Thymus (tissue), 14 donors: ENCODE measurements at places on chromosomes 5 and 9.

- DNase-seq: no peak
Measured at GRCh38 chr5:38722918-38723317, 122.9 kb upstream of the OSMR start.

DNA sequence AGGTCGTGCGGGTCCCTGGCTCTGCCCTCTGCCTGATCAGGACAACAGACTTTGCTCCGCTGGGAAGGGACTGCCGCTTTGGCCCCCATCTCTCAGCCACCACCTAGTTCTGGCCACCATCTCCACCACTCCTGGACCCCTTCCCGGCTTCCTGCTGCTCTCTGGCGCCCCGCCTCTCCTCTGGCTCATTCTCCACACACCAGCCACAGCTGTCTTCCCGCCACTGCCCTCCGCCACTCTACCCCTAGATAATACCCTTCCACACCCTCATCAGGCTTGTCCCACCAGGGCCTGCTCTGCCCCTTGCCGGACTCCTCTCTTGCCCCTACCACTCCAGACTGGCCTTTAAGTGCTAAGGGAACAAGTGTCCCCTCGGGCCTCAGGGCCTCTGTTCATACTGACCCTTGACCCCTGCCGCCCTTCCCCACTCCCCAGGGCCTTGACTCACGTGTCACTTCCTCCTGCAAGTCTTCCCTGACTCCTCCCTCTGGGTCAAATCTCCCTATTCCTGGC, 3.0 kb upstream of the CDX1 start:
- DNase-seq: no peak

DNA sequence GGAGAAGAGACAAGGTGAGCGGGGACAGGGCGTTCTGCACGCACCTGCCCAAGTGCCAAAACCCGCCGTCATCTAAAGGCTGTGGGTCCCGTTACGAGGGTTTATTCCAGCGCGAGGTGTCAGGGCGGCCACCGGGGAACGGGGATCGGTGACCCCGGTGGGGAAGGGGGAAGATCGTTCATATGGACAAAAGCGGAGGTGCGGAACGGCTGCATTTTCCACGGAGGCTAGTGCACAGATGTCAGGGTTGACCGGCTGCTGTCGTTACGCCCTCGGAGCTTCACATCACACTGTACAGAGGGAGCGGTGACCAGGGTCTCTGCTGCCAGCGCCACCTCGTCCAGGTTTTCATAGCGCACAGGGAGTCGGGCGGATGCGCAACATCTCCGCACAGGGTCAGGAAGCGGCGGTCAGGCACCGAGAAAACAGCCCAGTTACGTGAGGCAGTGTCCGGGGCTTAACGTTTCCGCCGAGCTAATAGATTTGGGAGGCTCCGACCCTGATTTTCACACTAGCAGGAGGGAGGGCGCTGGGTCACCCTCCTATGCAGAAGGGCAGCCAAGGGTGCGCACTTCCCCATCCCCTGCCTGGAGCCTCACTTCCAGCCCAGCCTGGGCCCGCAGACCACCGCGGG, 13.5 kb downstream of the BTNL9 start:
- no peak for DNase-seq

DNA sequence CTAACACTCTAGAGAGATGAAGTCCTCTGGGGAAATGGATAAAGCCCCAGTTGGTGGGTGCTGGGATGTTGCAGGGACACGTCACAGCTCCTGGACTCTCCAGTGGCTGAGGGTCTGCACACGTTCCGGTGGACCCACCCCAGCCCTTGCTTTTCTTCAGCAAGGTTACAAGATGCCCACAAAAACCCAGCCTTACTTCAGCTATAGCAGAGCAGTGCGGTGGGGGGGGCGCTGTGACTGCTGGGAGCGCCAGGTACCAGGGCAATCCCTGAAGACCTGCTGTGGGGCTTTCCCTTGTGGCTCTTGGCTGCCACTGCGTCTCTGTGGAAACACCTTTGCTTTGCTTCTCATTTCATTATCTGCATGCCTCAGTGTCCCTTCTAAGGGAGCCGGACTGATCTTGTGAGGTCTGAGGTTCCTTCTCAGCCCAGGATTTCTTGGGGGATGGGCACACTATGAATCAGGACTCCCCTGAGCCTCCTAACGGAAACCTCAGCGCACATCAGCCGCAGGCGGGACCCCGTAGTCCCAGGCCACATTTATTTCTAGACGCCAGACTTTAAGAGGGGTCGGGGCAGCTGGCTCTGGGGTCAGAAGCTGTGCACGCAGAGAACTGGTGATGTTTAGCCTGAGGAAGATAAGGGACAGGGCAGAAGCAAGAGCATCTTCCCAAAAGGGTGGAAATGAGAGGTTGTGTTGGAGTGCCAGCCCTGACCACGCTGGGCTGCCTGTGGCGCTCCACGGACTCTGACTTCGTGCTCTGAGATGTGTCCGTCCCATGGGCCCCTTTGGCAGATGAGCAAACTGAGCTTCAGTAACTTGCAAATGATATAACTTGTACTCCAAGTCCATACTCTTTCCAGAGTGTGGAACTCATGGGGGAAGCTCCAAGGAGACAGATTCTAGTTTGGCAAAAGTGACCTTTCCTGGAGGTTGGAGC, 106.8 kb downstream of the WNK2 start:
- no peak for DNase-seq

DNA sequence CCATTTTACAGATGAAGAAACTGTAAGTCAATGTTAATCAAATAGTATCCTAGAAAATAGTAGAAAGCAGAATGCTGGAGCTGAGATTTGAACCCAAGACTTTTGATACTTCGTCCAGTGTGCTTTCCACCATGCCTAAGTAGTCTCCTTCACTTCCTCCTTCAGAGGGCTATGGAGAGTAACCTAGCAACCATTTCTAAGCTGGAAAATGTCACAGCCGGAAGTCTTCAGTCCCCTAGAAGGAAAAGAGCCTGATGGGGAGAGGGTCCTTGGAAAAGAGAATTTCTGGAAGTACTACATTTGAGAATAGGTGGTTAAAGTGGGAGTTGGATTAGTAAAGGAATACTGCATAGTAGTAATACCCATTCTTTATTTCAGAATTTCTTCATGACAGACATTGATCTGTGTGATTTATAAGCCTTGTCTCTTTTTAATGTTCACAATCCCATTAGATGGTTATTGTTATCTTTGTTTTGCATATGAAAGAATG, 32.7 kb downstream of the PCDHAC2 start:
- no peak for DNase-seq

GRCh38 chr5:95591490-95591901, 28.4 kb upstream of the GPR150 start:
- no peak for DNase-seq

GRCh38 chr5:132471151-132471907, 19.2 kb downstream of the IRF1 start:
- no peak for DNase-seq

DNA sequence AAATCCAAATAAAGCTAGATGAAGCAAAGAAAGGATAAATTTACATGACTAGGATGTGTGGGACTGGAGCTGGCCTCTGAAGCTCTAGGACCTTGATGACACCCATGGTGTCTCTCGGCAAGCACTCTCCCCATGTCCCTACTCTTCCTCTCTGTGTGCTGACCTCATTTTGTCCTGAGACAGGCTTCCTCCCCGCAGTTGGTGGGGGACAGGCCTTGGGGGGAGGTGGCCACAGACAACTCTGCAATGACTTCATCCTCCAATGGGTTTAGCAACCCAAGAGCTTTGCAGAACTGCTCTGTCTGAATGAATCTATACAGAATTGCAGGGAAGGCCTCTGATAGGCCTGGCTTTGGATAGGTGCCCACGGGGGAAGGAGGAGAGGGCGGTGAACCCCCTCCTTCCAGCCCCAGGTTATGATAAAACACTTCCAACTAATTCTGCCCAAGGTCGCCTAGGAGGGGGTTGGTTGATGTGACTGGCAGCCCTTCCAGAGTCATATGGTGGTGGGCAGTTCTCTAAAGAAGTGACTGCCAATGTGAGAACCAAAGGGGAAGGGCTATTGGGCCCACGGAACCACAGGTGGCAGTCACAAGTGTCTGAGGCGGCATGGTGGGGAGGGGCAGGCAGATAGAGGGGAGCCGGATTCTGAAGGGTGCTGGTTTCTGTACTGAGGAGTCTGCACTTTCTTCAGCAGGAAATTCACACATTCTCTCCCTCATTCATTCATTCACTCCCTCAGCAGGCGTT, 6.0 kb downstream of the SLC6A7 start:
- no peak for DNase-seq

DNA sequence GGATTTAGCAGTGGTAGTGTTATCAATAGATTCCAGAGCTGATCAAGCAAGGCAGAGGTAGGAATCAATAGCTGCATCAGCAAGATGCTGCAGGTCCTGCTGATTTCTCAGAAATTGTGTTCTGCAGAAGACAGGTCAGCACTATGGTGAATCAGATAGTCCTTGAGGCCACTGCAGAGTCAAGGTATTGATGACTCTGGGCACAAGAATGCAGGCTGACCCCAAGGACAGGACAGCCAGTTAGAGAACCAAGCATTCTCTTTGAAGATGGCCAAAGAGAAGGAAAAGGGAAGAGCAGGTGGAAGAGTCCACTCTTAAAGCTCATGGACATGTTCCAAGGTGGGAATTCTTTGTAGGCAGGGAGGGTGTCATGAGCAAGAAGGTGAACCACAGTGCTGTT, 28.0 kb downstream of the PRUNE2 start:
- DNase-seq: no peak

GRCh38 chr5:179439181-179439985, 94.1 kb upstream of the ADAMTS2 start:
- DNase-seq: no peak

GRCh38 chr9:136558373-136558772, 12.5 kb upstream of the NOTCH1 start:
- no peak for DNase-seq

GRCh38 chr9:83981126-83981871, 694 bp downstream of the RMI1 start:
- DNase-seq: peak; percentile 15

DNA sequence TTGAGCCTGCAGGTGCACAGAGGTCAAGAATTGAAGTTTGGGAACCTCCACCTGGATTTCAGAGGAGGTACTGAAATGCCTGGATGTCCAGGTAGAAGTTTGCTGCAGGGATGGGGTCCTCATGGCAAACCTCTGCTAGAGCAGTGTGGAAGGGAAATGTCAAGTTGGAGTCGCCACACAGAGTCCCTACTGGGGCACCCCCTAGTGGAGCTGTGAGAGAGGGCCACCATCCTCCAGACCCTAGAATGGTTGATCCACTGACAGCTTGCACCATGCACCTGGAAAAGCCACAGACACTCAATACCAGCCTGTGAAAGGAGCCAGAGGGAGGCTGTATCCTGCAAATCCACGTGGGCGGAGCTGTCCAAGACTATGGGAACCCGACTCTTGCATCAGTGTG, 78.0 kb downstream of the GABRA1 start:
- no peak for DNase-seq

GRCh38 chr5:75053054-75053303, 621 bp upstream of the GCNT4 start:
- no peak for DNase-seq

- DNase-seq: no peak
Measured at GRCh38 chr9:2234371-2234893, 219.3 kb downstream of the SMARCA2 start.

- DNase-seq: no peak
Measured at GRCh38 chr9:99433095-99433494, 211.0 kb downstream of the SEC61B start.

DNA sequence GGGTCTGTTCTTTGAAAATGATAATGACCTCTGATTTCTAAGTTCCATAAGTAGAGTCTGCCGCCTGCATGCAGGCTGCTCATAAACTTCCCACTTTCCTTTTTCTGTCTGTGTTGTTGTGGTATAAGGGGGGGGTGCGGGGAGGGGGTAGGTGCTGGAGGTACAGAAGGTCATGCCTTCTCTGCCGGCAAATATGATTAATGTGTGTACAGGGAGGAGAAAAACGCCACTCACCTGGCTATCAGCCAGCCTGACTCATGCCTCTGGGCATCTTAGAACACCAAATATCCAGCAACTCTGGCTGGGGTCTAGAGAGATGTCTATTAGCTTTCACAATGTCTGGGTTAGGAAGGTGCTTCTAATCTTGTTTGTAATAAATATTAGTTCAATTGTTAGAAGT, 128.3 kb downstream of the EFNA5 start:
- DNase-seq: no peak

DNA sequence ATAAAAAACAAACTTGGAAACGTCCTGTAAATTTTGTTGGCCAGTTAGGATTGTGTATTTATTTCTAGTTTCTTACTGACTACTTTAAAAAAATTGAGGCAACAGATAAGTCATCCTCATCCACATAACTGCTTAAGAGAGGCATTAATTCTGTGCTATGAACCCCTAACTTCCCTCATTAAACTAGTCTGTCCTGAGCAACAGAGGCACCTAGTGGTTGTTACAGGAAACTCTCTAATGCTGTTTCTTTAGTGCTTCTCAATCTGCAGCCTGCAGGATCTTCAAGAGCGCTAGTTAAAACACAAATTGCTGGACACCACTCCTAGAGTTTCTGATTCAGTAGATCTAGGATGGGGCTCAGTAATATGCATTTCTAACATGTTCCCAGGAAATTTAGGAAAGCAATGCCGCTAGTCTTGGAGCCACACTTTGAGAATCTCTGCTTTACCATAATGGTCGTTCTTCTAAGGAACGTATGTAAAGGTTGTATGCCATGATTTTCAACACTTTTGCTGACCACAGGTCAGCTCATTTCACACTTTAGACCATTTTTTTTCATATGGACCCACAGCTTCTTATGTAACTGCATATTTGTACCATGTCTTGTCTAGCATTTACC, 410.1 kb upstream of the SMARCA2 start:
- DNase-seq: no peak

DNA sequence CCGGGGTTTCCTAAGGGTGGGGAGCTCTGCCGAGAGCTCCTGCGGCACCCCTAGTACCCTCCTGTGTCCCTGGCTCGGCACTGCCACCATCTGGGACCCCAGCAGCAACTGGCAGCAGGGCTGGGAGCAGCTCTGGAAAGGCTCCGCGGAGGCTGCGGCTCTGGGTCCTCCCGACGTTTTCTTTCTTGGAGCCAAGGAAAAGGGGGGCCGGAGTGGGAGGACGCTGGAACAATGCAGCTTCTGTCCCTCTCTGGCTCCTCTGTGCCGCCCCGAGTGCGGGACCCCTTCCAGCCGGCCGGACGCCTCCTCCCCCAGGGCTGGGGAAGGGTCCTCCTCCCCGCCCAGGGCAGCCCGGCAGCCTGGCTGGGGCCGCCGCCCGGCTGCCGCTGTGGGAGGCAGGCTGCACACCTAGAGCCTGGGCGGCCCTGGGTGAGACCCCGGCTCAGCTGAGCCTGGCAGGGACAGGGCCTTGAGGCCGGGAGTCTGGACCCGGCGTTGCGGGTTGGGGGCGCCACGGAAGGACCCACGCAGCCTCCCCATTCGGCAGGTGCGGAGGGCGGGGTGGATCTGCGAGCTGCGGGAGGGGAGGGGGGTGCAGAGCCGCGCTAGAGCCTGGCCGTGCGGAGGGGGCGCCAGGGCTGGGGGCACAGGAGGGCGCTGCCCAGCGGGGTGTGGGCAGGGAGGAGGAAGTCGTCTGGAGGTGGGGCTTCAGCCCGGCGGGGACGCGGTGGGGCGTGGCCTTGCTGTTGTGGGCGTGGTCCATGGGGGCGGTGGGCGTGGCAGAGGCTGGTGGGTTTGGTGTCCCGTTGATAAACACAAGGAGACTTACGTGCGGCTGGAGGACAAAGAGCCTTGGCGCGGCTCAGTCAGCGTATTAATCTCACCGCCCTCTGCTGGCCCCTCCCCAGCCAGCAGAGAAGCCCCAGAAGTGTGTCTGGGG, 15.1 kb downstream of the GPSM1 start:
- DNase-seq: peak; percentile 70
